Stimulated activated CD8-positive, alpha-beta memory T cell treated with anti-CD3 and anti-CD28 coated beads, Interleukin-4, amount 100 ng/mL, for 1 hour (primary cell): ENCODE measurements at places on chromosomes 12 and 14.

GRCh38 chr14:43914041-43914693 is 592.9 kb downstream of the FSCB start:
- no peak for DNase-seq

DNA sequence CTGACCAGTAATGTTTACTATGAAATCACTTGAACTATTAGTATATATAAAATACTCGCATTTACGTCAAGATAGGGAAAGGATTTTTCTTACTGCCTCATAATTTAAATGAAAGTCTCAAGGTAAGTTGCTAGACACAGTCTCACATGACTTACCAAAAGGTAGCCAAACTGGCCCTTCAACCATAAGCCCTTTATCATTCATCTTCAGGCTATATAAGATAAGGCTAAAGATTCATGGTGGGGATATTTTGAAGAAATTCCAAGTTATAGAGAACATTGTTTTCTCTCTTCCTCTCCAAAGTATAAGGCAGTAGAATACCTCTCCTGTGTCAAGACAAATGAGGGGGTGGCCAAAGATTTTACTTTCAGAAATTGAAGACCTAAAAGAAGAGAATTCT is 23.4 kb downstream of the KIF21A start:
- DNase-seq = no peak

DNA sequence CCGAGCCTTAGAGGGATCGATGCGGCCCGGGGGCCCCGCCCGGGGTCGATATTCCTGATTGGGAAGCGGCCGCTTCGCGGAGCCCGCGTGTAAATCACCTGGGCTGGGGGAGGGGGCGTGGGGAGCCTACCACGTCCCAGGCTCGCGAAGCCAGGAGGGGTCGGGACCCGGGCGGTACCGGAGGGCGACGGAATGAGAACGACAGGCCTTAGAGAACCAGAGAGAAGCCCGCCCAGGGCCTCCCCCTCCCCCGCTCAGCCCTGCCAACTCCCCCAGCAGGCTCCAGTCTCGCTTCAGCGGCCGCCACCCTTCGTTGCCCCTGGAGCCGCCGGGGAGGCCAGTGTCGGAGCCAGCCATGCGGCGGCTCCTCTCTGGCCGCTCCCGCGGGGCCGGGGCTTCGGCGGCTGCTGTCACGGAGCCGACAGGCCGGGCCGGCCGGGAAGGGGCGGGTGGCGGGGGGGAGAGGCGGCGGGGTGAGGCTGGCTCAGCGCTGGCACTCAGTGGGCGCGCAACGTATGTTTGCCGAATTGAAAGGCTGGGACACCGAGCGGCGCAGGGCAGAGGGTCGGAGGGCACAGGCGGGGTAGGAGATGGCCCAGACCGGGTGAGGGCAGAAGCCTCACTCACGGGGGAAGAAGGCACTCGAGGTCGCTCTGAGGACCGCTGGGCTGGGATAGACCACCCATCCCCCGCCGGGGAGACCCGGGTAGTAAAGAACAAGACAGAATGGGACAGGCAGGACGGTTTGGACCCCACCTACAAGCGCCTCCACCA is 1.4 kb upstream of the DNAJC22 start:
- DNase-seq = no peak

GRCh38 chr12:4152145-4152795 is 121.3 kb upstream of the CCND2 start:
- DNase-seq = no peak

DNA sequence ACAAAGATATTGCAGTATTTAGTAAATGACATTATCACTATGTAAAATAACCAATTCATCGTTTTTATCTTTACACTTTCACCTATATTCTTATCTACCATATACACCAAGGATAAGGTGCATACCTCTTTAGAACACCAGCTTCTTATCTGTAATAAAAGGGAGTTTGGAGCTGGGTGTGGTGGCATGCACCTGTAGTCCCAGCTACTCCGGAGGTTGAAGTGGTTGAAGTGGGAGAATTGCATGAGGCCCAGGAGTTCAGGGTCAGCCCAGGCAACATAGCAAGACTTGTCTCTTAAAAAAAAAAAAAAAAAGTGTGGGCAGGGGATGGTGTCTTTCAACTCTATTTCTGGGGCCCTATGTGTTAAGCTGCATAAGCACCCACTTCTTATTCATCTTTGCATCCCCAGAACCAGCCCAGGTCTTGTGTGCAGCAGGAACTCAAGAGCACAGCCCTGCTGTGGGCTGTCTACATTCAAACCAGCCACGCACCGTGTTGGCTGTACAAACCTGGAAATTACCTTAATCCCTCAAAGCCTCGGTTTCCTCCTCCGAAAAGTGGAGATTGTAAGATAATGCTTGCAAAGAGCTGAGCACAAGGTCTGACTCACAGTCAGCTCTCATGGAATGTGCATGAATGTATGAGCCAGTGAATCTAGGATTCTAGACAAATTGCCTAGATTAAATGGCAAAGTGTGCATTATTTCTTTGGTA is 256.6 kb upstream of the FOXN3 start:
- DNase-seq = no peak

DNA sequence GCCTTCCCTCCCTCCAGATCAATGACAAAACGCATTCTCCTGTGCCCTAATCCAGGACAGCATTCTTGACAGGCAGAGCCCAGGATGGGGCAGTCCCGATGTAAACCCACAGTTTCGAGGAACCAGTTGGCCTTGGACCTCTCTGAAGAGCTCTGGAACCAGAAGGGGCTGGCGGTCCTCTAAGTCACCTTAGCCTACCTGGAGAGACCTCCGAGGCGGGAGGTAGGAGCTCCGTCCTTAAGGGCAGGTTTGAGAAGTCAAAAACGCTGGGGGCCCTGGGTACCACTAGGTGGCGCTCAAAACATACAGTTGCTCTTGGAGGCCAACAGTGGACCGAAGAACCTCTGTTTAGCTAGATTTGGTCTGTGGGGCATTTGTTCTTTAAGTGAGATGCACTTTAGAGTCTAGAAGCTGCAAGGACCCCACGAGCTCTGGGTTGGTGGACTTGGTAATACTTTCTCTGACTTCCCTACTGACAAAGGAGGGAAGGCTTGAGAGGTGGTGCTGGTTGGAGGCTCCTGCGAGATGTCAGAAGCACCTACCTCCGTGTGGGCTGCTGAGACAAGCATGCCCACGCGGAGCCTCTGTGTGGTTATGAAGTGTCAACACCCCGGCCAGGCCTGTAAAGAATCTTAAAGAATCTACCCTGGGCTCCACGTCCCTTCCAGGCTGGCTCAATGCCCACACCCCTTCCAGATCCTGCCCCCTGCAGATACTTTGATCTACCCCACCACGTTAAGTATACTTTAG is 74.8 kb upstream of the CHST11 start:
- DNase-seq = peak; percentile 72
